ENCODE measurements at places on chromosomes 6 and 20.
A peak's percentile ranks its signal among the peaks of the same experiment; 100 is the strongest.

DNA sequence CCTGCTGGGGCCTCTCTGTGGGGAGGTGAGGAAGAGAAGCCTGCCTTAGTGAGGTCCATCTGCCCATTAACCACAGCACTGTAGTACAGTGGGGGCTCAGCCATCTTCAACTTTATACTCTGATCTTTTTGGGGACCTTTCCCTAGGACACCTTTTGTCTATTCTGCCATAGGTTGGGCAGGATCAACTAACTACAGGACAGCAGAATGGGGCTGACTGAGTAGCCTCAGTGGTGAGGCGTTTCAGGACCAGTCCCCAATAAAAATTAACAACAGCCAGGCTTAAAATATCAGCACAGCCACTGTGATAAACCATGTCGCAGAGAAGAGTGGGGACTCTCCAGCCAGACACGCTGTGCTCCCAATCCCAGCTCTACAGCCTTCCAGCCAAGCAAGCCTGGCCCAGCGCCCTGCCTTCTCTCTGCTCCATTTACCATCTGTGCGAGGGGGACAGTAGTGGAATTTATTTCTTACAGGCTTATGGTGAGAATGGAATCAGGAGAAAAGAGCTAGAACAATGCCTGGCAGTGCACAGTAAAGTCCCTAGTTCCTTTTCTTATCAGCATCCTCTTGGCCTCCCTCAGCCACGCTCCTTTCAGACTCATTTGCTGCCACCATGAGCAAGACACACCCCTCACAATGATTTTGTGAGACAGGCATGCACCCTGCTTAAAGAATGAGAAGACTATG, 75.5 kb downstream of the SLC22A23 start:
- DNase-seq: no peak

- DNase-seq: no peak
Measured at GRCh38 chr6:14618759-14619418, 501.3 kb downstream of the CD83 start.

- DNase-seq: no peak
Measured at GRCh38 chr6:12911427-12911826, 194.9 kb downstream of the PHACTR1 start.

DNA sequence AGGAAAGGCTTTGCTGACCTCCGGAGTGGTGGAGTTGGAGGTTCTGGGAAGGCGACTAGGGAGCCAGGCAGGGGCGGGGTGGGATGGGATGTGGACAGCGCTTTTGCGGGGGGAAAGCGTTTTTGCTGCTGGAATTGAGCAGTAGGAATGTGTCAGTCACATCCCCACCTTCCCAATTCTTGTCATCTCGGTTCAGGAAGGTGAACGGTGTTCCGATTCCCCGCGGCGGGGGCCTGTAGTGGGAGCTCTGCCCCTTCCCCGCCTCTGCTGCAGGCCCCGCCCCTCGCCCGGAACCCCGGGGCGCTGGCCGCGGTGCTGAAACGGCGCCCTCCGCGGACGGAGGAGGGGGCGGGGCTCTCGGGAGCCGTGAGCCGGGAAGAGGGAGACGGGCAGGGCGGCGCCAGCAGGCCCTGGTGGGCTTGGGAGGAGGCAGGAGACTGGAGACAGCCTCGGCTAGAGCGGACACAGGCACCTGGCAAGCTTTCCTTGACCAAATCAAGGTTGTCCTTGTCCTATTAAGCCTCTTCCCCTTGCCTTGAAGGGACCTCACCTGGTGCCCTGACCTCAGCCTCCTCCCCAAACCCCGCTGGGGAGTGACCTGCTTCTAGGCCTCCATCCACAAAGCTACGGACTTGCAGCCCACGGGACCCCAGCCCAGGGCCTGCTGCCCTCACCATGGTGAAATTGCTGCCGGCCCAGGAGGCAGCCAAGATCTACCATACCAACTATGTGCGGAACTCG, at the start of gene LHFPL5:
Gene LHFPL5, plus strand, starts transcription at position 357 of the 741 bp plus-strand sequence. Its CDS starts 319 bp downstream, at position 676.
- peak; percentile 23 for DNase-seq

GRCh38 chr6:109446072-109446471, 5.5 kb downstream of the SMPD2 start:
- no peak for DNase-seq

DNA sequence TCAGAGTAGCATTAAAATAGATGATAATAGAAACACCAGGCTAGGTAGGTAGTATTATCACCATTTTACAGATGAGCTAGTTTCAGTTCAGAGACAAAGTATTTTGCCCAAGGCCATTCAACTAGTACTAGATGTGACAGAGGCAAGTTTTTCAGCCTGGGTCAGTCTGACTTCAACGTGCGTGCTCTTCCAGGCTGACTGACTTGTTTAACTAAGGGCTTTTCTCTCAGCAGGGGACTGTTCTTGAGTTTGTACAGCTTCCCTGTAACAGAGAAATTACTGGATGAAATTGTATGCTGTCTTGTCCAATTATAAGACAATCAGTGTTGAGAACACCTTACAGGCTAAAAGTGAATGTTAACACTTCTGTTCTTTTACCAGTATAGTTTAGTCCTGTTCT, 333.5 kb upstream of the MAN1A1 start:
- no peak for DNase-seq

DNA sequence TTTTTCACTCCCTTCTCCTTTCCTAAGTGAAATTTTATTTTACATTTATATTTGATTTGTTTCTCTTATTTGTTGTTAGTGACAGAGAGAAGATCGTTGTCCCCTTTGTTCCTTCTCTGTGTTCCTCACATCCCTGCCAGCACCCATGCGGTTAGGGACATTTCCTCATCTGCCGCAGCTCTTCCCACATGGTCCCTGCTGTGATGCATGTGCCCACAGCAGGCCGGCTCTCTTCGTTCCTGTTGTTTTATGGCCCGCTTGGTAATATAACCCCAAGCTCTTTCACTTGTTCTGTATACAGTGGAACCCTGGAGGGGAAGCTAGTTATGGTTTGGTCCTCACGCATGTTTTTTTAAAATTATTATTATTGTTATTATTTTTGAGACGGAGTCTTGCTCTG, 23.6 kb downstream of the DTD1 start:
- DNase-seq: no peak

DNA sequence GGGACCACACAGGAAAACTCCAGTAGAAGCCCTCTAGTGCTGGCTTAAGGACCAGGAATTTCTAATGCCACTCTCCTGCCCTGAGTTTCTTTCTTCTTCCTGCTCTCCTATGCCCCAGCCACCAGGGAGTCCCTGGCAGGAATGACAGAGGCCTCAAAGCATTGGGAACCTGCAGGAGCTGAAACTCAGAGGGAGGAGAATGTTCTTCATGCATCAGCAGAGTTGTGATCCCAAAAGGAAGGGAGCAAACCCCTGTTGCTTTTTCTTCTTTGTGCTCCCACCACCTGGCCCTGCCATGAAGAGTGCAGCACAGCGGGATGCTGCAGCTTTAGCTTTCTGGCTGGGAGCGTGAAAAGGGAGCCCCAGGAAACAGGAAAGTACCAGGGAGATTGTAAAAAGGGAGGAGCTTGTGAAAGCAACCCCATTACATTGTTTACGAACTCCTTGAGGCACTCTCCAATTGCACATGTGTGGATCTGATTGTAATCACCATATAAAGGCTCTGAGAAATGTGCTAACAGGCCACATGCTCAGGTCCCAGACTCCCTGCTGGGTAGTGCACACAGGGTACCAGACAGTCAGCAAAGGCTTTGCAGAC, 34.7 kb upstream of the FKBP1A start:
- DNase-seq: no peak

- DNase-seq: no peak
Measured at GRCh38 chr6:88013554-88013953, 34.1 kb upstream of the SPACA1 start.

GRCh38 chr6:10553871-10554270, 32.7 kb downstream of the GCNT2 start:
- DNase-seq: no peak

- no peak for DNase-seq
Measured at GRCh38 chr6:166153966-166154365, 13.7 kb downstream of the TBXT start.

DNA sequence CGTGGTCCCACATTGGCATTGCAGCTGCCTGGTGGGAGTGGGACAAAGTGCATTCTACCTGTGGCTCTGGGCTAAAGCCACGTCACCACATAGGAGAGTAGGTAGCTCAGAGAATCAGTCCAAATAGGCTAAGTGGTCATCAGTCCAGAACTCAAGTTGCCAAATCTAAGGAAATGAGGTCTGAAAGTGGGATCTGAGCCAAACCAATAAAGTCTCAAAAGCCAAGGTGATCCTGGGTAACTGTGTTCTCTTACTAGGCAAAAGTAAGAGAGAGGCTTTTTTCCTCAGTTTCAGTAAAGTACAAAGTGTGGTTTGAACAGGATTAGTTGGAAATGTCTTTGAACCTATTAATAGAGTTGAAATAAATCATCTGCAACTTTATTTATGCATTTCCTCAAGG, 68.6 kb upstream of the CNKSR3 start:
- no peak for DNase-seq

GRCh38 chr20:31516166-31516565, 1.9 kb downstream of the HM13 start:
- no peak for DNase-seq

DNA sequence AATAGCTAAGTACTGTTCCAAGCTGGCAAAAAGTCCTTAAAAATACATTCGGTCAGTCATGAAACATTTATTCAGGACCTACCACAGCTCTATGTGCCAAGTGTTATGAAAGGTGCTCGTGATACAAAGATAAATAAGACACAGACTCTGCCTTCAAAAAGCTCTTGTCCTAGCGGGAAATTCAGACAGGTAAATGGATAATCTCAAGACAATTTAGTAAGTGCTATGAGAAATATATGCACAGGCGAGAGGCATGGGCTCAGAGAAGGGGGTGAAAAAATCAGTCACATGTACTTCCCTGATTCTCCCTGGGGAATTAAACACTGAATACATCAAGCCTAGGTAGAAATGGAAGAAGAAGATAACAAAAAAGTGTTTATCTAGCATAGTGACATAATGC, 49.8 kb upstream of the HEY2 start:
- DNase-seq: no peak

GRCh38 chr20:44256961-44257360, 9.9 kb downstream of the GDAP1L1 start:
- no peak for DNase-seq

GRCh38 chr6:63475707-63476106, 96.6 kb upstream of the LOC128125822 start:
- no peak for DNase-seq

- DNase-seq: no peak
Measured at GRCh38 chr20:49821870-49822331, 9.3 kb downstream of the SLC9A8 start.

Measured in activated T-cell treated with anti-CD3 and anti-CD28 coated beads, Interleukin-2, amount 50 U/mL, for 4 hours (primary cell).